ENCODE measurements at places on chromosomes 16 and 17. TPM values are rescaled to one million over a fixed set of nuclear protein-coding genes. Genes with fewer than 3 reads are reported as not detected.

Gene TBX2
- total RNA-seq, result 22.2 TPM

Gene IGF2BP1
- not detected for total RNA-seq

Gene RASL10B
- total RNA-seq, result 14.8 TPM

Gene GRB7
- 4.5 TPM for total RNA-seq

Gene PRSS33
- total RNA-seq, result 0.36 TPM

DNA sequence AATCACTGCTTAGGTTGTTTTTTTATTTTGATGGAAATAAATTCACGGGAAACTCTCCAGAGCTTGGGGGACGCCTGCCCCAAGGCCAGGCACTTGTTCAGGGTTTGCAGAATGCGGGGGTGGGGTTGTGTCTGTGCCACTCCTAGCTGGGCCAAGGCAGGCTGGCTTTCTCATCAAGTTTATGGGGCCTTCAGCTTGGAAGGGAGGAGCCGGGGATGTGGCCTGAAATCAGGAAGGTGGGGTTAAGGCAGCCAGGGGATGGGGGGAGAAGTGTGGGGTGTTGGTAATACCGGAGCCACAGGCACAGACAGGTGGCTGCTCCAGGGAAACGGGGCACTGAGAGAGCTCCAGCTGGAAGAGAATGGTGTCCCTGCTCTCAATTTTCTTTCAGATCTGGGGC, 1.7 kb upstream of the CHAD start:
- peaks cover 4% of the 10 kb centered on the region for H3K4me1 ChIP-seq
- no peaks in the 10 kb centered on the region for H3K27me3 ChIP-seq
- no peak for DNase-seq
- no peak overlapping the region for H3K27ac ChIP-seq
- H3K36me3 ChIP-seq, result no peaks in the 10 kb centered on the region
- no peak overlapping the region for H3K4me3 ChIP-seq

- no peak overlapping the region for H3K4me3 ChIP-seq
- peak; percentile 89 for DNase-seq
- H3K36me3 ChIP-seq, result no peaks in the 10 kb centered on the region
- peak overlapping the region; percentile 92 for H3K27ac ChIP-seq
Measured at GRCh38 chr17:50269477-50270434, 4.5 kb upstream of the TMEM92 start.

DNA sequence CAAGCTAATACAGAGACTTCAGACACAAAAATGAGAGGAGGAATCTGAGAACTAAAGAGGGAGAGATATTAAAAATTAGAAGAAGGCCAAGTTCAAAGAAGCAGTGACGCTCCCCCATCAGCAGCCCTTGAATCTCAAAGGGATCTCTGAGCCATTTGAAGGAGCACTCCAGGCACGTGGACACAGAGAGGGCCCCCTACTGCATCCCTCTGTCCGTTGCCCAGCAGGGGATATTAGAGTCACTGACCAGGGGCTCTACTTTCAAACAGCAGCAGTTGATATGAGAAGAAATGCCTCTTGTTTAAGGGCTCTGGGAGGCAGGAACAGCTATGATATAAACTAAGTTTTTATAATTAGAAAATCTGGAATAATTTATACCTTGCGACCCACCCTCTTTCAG, 479.0 kb upstream of the SALL1 start:
- no peak for DNase-seq
- no peak overlapping the region for H3K4me3 ChIP-seq
- H3K36me3 ChIP-seq, result no peaks in the 10 kb centered on the region
- no peaks in the 10 kb centered on the region for H3K27me3 ChIP-seq
- H3K27ac ChIP-seq, result no peak overlapping the region

GRCh38 chr17:66840061-66840460, 5.1 kb downstream of the CACNG5 start:
- H3K27ac ChIP-seq, result no peak overlapping the region
- no peak overlapping the region for H3K4me3 ChIP-seq
- no peak for DNase-seq
- no peaks in the 10 kb centered on the region for H3K27me3 ChIP-seq
- H3K36me3 ChIP-seq, result no peaks in the 10 kb centered on the region

GRCh38 chr17:76995387-76996105, 127.3 kb downstream of the MGAT5B start:
- H3K27ac ChIP-seq, result no peak overlapping the region
- DNase-seq, result no peak
- no peaks in the 10 kb centered on the region for H3K36me3 ChIP-seq
- no peaks in the 10 kb centered on the region for H3K4me1 ChIP-seq
- H3K27me3 ChIP-seq, result no peaks in the 10 kb centered on the region

- no peaks in the 10 kb centered on the region for H3K36me3 ChIP-seq
- H3K4me3 ChIP-seq, result no peak overlapping the region
- no peak overlapping the region for H3K27ac ChIP-seq
- H3K4me1 ChIP-seq, result no peaks in the 10 kb centered on the region
Measured at GRCh38 chr16:25716186-25716585, 24.4 kb downstream of the HS3ST4 start.

GRCh38 chr16:49366669-49367068, 6.9 kb upstream of the C16orf78 start:
- no peak for DNase-seq
- H3K4me3 ChIP-seq, result no peak overlapping the region
- H3K4me1 ChIP-seq, result no peaks in the 10 kb centered on the region
- H3K27me3 ChIP-seq, result no peaks in the 10 kb centered on the region
- no peak overlapping the region for H3K27ac ChIP-seq
- H3K36me3 ChIP-seq, result no peaks in the 10 kb centered on the region

- no peak overlapping the region for H3K4me3 ChIP-seq
- DNase-seq, result no peak
- no peaks in the 10 kb centered on the region for H3K4me1 ChIP-seq
- no peak overlapping the region for H3K27ac ChIP-seq
Measured at GRCh38 chr16:6726621-6727020, 606.0 kb upstream of the RBFOX1 start.

GRCh38 chr16:85205747-85206471, 93.6 kb upstream of the CIBAR2 start:
- H3K4me1 ChIP-seq, result peaks cover 55% of the 10 kb centered on the region
- peak overlapping the region; percentile 27 for H3K27ac ChIP-seq
- H3K27me3 ChIP-seq, result no peaks in the 10 kb centered on the region
- no peaks in the 10 kb centered on the region for H3K36me3 ChIP-seq
- no peak overlapping the region for H3K4me3 ChIP-seq

GRCh38 chr17:4600563-4600962, 16.2 kb downstream of the SMTNL2 start:
- H3K36me3 ChIP-seq, result no peaks in the 10 kb centered on the region
- peak; percentile 56 for DNase-seq
- peaks cover 24% of the 10 kb centered on the region for H3K4me1 ChIP-seq
- H3K4me3 ChIP-seq, result no peak overlapping the region

GRCh38 chr16:88456356-88457292, 3.5 kb downstream of the ZFPM1 start:
- no peaks in the 10 kb centered on the region for H3K36me3 ChIP-seq
- H3K4me1 ChIP-seq, result peaks cover 19% of the 10 kb centered on the region
- H3K27me3 ChIP-seq, result peaks cover 4% of the 10 kb centered on the region
- DNase-seq, result no peak
- H3K27ac ChIP-seq, result no peak overlapping the region

DNA sequence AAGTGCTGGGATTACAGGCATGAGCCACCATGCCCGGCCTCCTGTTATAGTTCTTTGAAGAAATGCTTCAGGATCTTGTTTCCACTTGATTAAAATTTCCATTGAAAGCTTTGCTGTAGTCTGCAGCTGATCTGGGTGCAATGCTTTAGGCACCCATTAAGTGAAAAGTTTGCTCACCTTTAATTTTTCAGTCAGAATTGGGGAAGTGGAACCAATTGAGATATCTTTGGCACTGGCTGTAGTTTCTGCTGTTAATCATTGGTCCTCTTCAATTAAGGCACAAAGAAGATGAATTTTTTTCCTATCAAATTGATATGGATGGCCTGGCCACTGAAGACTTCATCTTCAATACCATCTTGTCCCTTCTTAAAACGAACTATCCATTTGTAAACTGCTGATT, 336.1 kb upstream of the TBX2 start:
- H3K36me3 ChIP-seq, result no peaks in the 10 kb centered on the region
- H3K4me3 ChIP-seq, result no peak overlapping the region
- no peak for DNase-seq

DNA sequence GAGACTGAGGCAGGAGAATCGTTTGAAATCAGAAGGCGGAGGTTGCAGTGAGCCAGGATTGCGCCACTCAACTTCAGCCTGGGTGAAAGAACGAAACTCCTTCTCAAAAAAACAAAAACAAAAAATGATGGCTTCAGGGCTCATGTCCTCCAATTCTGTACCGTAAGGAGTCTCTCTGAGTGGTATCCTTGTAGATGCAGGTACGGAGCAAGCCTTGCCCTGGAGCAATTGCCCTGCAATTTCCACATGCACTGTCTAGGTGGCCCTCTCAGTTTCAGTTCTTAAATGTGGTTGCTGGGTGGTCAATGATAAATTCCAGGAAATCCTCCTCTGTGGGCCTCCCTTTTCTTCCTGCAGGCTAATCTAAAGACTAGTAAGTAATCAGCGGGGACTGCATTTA, 10.6 kb downstream of the TMEM238L start:
- H3K4me1 ChIP-seq, result peaks cover 16% of the 10 kb centered on the region
- H3K27me3 ChIP-seq, result no peaks in the 10 kb centered on the region
- H3K27ac ChIP-seq, result no peak overlapping the region

GRCh38 chr16:15830832-15831451, 25.9 kb downstream of the MYH11 start:
- DNase-seq, result no peak
- H3K36me3 ChIP-seq, result no peaks in the 10 kb centered on the region
- H3K4me1 ChIP-seq, result peaks cover 3% of the 10 kb centered on the region
- no peaks in the 10 kb centered on the region for H3K27me3 ChIP-seq

DNA sequence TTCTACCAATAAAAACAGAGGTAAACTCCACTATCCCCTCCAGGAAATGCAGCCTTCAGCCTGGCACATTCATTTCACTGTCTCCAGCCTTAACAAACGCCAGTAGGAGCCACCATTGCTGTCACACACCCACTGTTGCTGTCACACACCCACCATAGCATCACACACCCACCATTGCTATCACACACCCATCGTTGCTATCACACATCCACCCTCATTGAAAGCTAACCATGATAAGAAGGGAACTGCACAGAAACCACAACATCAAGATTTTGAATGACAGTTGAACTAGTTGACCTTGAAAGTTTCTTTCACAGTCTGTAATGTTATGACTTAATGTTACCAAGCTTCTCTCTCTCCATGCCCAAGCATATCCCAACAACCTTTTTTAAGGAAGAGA, 38.1 kb downstream of the SHCBP1 start:
- H3K36me3 ChIP-seq, result no peaks in the 10 kb centered on the region
- no peaks in the 10 kb centered on the region for H3K27me3 ChIP-seq
- no peaks in the 10 kb centered on the region for H3K4me1 ChIP-seq
- H3K4me3 ChIP-seq, result no peak overlapping the region
- no peak for DNase-seq

DNA sequence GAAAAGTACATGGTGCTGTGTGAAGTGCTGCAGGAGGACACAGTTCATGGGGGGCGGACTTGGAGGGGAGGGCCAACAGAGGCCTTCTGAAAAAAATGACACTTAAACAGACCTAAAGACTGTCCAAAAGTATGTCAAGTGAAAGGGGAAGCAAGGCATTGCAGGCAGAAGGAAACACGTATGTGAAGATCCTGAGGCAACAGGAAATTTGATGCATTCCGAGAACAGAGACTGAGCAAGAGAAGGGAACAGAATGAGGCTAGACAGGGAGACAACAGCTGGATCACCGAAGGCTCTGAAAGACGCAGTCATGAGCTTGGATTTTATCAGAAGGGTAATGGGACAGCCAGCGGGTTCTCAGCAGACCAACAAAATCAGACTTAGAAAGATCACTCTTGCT, 1.1 kb downstream of the IFT20 start:
- H3K27ac ChIP-seq, result no peak overlapping the region
- peak overlapping the region; percentile 94 for H3K4me3 ChIP-seq
- peaks cover 5% of the 10 kb centered on the region for H3K4me1 ChIP-seq
- H3K27me3 ChIP-seq, result no peaks in the 10 kb centered on the region

DNA sequence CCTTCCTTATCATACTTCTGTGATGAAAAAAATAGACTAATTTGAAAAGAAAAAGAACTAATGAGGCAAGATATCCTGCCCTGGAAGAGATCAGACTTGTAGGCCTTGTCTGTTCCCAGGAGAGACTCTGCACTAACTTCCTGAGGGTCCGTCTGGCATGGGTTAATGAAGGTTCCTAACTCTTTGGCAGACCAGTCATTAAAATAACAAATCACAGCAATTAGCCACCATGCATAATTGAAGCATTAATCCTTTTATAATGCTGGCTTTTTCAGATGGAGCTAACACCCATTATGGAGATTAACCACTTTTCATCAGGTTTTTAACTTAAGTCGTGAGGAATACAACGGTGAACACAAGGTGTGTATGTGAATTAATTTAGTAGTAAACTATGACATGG, 10.4 kb upstream of the KRT10 start:
- no peak for DNase-seq
- H3K36me3 ChIP-seq, result no peaks in the 10 kb centered on the region
- no peak overlapping the region for H3K27ac ChIP-seq
- H3K27me3 ChIP-seq, result no peaks in the 10 kb centered on the region

- no peaks in the 10 kb centered on the region for H3K4me1 ChIP-seq
- H3K36me3 ChIP-seq, result no peaks in the 10 kb centered on the region
- H3K27ac ChIP-seq, result no peak overlapping the region
- DNase-seq, result no peak
- H3K27me3 ChIP-seq, result no peaks in the 10 kb centered on the region
- H3K4me3 ChIP-seq, result no peak overlapping the region
Measured at GRCh38 chr17:3907483-3908216, 8.6 kb downstream of the P2RX1 start.

- no peak overlapping the region for H3K27ac ChIP-seq
- no peak overlapping the region for H3K4me3 ChIP-seq
- DNase-seq, result no peak
- no peaks in the 10 kb centered on the region for H3K36me3 ChIP-seq
Measured at GRCh38 chr17:68184816-68185436, 62.9 kb upstream of the AMZ2 start.

- peak overlapping the region; percentile 65 for H3K27ac ChIP-seq
- no peaks in the 10 kb centered on the region for H3K27me3 ChIP-seq
- H3K36me3 ChIP-seq, result no peaks in the 10 kb centered on the region
- peak overlapping the region; percentile 41 for H3K4me3 ChIP-seq
- H3K4me1 ChIP-seq, result peaks cover 6% of the 10 kb centered on the region
- DNase-seq, result no peak
Measured at GRCh38 chr17:67717192-67717623, 528 bp upstream of the NOL11 start.

DNA sequence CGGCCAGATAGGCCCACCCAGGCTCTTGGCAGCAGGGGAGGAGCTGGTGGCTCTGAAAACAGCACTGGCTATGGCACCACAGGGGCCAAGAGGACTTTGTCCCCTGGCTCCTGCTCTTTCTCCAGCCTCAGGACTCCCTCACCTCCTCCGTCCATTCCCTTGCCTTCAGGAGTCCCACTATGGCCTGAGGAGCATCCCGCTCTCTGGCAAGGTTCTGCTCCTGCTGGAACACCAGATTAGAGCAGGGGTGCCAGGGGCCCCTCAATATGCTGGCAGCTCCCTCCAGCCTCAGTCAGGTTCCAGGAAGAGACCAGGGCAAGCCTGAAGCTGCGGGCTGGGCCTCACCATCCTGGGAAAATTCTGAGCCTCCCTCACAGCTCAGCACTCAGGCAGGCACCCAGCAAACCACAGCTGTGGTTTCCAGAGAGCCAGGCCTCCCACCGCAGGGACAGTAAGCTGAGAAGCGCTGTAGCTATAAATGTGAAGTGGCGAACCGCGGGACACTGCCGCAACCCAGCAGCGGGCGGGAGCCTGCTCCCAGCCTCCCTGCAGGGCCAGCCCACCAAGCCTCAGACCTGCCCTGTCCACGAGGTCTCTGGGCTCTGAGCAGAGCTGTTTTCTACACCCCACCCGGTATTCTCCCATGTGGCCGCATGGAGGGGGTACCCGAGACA, 25.7 kb downstream of the C17orf100 start:
- no peak for DNase-seq
- H3K27me3 ChIP-seq, result no peaks in the 10 kb centered on the region
- no peak overlapping the region for H3K4me3 ChIP-seq
